ENCODE measurements at places on chromosomes 16 and 17.

GRCh38 chr17:63142836-63143235, 176.8 kb downstream of the TANC2 start:
- no peak for DNase-seq

DNA sequence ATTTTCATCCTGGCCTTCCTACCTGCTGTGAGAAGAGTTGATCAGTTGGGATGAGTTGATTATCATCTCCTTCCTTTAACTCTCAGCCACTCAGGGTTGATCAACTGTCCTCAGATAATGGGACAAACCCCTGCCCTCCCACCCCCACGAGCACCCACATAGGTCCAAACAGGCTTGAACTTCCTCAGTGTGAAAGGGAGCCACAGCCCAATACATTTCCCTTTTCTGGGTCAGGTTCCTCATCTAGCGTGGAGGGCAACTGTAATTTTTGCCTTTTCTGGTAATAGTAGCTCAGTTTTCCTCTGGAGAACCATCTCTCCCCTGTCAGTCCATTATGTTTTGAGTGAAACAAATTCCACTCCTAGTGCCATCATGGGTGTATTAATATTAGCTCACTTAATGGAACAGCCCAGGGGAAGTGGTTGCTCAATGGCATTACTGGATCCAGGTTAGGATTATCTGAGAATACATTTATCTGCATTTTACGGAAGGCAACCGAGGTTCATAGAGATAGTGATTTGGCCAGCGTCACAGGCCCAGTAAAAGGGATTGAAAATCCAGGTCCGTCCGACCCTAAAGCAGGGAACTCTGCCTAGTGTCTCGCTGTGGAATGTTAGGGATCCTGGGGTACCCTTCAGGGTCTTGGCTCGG, 476 bp upstream of the LPCAT2 start:
- no peak for DNase-seq

DNA sequence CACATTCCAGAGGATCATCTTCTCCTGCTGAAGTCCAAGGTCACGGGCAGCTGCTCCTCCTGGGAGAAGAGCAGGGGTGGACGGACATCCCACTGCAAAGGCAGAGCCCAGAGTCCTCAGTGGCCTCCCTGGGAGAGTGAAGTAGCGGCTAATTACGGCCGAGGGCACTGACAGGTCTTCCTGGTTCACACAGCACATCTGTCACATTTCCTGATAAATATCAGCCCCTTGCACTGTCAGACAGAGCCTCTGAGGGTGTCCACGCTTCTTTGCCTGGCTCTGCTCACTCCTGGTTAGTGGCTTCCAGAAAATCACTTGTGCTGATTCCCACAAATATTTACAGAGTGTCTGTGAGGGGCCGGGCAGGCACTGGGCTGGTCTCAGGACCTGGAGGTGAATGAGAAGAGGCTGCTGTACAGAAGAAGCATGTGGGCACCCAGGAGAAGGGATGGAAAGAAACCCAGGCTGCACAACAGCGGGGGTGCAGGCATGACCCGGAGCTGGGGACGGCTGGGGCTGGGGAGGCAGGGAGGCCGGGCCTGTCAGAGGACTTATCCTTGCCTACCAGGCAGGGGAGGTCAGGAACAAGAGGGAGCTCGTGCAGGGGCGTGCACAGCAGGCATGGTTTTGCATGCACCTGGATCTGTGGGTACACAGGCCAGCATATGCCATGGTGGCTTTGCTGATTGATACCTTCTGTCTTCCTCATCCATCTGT, 258.2 kb upstream of the TNRC6C start:
- no peak for DNase-seq

GRCh38 chr16:84844049-84844350, 24.2 kb downstream of the CRISPLD2 start:
- no peak for DNase-seq
